ENCODE measurements at places on chromosomes 3 and 15.

DNA sequence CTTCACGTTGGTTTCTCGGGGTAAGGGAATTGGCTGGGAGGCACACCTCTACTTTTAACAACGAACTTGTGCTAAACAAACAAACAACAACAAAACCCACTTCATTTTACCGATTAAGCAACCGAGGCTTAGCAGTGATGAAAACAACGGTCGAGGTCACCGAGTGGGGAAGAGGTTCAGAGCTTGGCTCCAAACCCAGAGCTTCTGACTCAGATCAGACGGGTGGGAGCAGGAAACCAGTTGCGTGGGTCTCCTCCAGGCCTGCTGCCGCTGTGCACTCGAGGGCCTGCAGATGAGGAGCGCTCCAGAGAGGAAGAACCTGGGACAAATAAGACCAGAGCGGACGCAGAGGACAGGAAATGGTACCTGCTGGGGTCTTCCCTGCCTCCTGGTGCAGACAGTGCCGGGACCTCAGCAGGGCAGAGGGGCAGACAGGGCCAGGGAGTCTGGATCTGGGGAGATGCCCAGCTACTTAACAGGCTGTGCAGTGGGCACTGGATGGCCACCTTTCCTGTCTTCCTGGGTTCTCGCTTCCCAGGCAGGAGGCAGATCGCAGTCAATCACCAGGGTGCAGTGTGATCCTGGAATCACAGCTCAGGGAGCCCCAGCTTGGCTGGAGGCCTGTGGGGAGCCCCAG, 99.0 kb upstream of the MEF2A start:
- no peak for DNase-seq

- no peak for DNase-seq
Observed at GRCh38 chr3:139530717-139531116, 8.8 kb downstream of the RBP1 start.

GRCh38 chr3:48863122-48863521, 15.4 kb upstream of the PRKAR2A start:
- no peak for DNase-seq

- DNase-seq: no peak
Observed at GRCh38 chr3:192883512-192883911, 34.1 kb downstream of the MB21D2 start.

DNA sequence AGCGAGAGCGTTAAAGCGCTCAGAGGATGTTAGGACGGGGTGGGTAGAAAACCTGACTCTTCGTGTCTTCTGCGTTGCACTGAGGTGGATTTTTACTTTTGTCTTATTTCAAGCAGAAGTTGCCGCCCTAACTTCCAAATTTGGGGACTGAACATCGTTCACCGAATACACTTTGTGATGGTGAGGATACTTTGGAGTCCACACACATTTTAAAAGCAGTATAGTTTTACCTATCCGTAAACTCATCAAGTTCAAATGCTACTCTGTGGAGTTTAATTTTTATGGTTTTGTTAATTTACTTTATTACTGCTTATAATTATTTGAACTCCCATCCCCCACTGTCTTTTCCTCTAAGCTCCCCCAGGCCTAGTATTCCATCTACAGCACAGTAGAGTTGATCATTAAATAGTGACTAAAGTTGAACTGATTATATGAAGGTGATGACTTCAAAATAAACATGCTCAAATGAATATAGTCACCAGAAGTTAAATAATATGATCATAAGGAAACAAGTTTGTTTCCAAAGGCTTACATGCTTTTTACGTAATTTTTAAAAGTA, 617 bp upstream of the EOGT start:
- no peak for DNase-seq

- no peak for DNase-seq
Observed at GRCh38 chr3:46036191-46036590, 8.9 kb upstream of the XCR1 start.

DNA sequence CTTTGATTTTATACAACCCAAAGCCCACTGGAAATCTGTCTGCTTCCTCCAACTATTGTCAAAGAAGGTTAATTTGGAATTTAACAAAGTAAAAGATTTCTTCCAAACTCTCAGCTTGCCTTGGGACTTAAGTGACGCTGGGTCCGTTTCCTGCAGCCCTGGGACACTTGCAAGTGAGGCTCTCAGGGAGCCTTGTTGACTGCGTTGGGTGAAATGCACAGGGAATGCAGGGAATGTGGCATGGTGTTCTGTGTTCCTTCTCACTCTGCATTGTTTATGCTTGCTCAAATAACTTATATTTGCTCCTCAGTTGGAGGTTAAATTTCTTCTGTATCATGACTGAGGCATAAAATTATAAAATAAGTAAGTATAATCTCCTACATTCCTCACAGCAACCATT, 60.9 kb upstream of the TJP1 start:
- DNase-seq: no peak

DNA sequence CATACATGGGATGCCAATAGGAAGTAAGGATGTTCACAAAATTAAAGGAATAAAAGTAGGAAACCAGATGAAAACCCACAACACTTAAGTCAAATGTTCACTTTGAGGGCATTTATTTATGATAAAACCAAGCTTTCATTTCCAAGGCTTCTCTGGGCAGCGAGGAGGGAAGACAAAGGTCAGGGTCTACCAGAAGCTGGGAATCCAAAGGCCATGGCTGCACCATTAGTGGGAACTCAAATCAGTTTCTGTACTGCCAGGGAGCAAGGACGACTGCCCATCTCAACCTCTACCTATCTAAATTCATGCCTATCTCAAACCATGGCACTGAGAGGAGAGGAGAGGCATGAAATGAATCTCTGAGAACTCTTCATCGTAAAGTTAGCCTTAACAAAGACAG, 22.6 kb downstream of the PBRM1 start:
- DNase-seq: no peak

DNA sequence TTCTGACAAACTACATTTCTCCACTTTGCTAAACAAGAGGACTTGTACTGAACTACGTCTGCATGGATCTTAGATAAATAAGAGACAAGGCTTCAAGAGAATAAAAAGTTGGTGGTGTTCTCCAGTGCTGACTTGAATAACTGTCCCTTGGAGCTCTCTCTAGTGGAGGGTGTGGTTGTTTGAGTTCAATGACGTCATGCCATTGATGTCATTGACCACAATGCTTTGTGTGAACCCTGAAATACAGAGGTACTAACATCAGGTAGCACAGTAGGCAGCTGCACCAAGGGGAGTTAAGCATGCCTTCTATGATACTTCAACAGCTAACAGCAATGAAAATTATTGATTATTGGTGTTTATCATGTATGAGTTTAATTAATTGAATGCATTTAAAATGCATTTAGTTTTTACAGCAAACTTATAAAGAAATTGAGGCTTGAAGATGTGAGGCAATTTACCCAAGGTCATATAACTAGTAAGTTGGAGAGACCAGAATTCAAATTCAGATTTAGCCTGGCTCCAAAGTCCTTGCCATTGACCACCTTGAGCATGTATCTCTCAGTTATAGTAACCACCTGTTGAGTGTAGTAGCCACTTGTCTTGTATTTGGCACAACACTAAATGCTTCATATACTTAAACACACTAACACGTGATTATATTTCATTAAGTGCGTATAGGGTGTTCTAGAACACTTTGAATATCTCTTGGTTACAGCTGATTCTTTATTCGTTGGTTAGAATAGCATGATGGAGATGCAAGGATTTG, 126.0 kb upstream of the ANKRD28 start:
- DNase-seq: no peak

DNA sequence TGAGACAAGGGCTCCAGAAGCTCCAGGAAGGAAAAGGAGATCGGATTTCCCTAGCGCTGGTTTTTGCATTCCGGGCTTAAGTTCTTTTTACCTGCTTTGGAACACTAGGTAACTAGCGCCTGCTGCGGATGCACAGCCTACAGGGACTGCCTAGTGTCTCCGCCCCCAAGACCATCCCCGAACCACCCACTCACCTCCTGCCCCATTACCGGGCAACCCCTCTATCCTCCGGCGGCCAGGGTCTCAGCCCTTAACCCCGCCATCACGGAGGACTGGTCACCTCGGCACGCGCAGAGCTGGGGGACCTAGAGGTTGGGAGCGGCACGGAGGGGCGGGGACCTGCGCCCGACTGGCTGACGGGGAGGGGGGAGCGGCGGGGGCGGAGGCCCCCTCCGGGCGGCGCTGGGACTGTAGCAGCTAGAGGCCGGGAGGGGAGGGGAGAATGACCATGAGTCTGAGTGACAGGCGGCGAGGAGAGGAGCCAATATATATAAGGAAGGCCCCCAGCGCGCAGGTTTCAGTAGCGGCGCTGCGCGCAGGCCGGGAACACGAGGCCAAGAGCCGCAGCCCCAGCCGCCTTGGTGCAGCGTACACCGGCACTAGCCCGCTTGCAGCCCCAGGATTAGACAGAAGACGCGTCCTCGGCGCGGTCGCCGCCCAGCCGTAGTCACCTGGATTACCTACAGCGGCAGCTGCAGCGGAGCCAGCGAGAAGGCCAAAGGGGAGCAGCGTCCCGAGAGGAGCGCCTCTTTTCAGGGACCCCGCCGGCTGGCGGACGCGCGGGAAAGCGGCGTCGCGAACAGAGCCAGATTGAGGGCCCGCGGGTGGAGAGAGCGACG, at the start of gene DLL4:
Gene DLL4 (plus strand): TSS at position 520 of the 839 bp plus-strand sequence. CDS start 329 bp downstream, outside the sequence.
- DNase-seq: no peak

- no peak for DNase-seq
Observed at GRCh38 chr15:70582143-70582945, 181.0 kb downstream of the UACA start.

DNA sequence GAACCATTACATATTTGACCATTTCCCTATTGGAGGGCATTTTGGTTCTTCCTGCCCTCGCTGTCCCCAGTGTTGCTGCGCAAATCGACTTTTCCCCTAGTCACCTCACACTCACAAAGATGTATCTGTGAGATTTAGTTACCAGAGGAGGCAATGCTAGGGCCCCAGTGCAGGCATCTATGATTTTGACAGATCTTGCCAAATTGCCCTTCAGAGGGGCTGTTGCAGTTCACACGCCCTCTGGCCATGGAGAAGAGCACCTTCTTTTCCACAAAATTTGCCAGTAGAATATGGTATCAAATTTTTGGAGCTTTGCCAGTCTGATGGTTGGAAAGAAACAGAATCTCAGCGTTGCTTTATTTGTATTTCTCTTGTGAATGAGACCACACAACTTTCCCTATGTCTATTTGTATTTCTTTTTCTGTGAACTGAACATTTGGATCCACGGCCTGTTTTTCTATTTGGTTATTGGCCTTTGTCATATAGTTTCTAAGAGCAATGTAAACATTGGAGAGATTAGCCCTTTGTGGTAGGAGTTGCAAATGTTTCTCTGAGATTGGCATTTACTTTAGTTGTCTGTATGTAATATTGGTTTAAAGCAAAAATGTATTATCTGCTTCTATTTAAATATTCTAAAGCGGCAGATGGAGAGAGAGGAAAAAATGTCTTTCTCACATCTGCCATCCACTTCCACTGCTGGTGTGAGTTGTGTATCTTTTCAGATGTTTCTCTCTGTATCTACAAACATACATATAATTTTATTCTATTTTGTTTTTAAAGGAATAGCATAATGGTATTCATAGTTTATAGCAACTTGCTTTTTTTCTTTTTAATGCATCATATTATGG, 66.1 kb downstream of the DNASE1L3 start:
- no peak for DNase-seq

DNA sequence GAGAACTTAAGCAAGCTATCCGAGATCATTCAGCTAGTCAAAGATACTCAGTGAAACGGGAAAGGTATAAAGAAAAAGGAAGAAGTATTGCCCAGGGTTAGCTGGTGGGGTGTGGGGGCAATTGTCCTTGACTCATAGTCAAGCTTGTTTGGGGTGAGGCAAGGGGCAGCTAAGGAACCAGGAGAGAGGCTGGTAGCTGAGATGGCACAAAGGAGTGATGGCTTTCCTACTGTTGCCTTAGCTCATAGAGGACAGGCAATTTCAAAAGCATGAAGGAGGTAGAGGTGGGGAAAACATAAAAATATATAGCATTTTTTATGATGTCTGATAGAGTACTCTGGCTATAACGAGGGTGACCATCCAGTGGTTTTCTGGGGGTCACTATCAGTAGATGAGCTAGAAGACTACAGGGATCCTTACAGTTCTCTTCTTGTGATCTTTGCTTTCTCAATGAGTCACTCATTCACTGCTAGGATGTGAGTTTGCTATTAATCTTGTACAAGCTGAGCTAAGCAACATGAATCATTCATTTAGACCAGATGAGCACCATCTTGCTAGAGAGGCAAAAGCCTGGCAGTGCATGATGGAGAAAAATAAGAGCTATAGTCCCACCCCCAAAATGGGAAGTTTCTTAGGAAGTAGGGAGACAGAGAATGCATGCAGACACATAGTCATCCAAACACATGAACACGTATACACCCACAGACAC, 207.1 kb upstream of the PFN2 start:
- DNase-seq: no peak

- no peak for DNase-seq
Observed at GRCh38 chr3:115423170-115423569, 200.1 kb upstream of the GAP43 start.

DNA sequence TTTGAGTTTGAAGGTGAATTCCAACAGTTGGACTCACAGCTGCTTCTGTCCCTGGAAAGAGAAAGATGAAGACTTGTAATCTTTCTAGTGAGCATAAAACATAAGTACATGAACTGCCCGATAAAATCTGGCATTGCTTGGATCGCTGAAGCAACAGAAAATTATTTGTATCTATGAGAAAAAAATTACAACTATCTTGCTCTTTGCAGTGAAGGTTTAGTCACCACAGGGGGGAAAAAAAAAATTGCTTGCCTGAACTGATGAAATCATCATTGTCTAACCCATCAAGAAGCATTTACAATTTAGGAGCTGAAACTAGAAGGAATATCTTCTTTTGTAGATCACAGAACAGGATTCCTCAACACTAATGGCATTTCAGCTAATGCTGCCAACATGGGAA, 20.0 kb downstream of the TMEM207 start:
- DNase-seq: peak; percentile 75

DNA sequence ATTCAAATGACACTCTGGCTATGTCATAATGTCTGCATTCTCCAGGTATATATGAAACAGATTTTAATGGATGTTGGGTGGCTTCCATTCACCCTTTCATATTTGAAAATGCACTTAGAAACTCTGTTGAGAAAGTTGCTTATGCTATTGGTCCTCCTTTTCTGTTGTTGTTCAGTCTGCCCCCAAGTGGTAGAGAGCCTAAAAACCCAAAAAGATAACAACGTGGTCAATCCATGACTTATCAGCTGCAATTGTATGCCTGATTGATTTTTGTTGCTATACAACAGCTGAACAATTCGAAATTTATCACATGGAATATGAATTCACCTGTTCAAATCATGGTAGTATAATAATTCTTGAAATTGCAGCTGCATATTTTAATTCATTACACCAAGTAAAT, 279.8 kb downstream of the ROBO2 start:
- DNase-seq: no peak

Data from SK-N-MC (cell line).